ENCODE measurements at places on chromosomes 1 and 21.

- no peak for DNase-seq
Observed at GRCh38 chr1:94552071-94552586, 10.6 kb upstream of the F3 start.

DNA sequence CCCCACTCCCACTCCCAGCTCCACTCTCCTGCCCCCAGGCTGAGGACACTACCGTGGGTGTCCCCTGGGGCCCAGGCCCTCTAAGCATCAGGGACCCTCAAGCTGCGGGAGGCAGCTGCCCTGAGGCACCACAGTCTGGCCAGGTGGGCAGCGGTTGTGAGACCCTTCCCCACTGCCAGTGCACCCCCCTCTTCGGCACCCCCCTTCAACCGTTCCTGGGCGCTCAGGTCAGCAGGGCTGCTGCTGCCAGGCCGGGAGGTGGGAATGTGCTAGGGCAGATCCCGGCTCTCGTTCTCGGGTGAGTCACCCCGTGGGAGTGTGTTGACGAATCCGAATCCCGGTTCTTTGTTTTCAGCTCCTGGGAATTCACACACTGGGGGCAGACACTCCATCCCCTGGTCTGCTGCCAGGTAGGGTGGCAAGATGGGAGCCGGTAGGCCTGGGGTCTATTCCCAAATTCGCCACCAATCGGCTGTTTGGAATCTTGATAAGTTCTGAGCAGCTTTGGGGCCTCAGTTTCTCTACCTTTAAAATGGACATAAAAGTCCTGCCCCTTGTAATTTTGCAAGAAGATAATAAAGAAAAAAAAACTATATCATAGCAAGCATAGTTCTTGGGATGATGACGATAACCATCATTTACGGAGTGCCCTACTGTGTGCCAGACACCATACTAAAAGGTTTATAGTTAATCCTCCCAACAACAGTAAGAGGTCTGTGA lies 28.5 kb upstream of the CASZ1 start:
- DNase-seq: no peak

GRCh38 chr1:34984435-34984792 lies 733 bp downstream of the TMEM35B start:
- DNase-seq: no peak

- no peak for DNase-seq
Observed at GRCh38 chr1:150262388-150263320, 5.1 kb downstream of the CA14 start.

DNA sequence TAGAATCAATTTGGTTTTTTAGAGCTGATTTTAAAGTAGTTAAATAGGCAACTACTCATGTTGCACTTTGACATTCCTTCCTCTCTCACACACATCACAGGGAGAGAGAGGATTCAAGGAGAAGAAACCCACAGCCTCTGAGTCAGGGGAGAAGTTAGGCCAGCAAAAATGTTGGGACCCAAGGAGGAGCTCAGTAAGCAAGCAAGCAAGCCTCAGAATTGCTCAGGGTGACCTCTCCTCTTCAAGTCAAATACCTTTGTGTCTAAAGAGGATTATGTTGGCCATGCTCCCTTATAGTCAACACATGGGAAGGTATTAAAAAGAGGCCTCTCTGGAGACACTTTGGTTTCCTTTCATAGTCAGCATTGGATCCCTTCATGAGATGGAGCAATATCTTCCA lies 80.5 kb upstream of the WARS2 start:
- no peak for DNase-seq

- DNase-seq: no peak
Observed at GRCh38 chr1:35097224-35097623, 18.0 kb downstream of the ZMYM1 start.

DNA sequence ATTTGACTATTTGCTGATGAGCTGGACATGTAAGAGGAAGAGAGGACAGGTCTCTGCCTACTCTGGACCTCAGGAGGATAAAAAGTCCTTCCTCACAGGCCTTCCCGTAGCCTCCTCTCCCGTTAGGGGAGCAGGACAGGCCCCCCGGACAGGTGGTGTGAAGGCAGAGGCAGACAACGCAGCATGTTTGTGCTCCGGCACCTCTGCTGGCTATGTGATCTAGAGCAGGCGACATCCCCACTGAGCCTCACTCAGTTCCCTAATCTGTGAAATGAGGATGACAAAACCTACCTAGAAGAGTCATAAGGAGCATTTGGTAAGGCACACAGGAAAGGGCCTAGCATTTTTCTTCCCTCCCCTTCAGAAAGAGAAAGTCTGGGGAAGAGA lies 34.8 kb downstream of the KIAA1614 start:
- DNase-seq: no peak

- DNase-seq: no peak
Observed at GRCh38 chr1:5502311-5503194, 489.7 kb downstream of the NPHP4 start.

DNA sequence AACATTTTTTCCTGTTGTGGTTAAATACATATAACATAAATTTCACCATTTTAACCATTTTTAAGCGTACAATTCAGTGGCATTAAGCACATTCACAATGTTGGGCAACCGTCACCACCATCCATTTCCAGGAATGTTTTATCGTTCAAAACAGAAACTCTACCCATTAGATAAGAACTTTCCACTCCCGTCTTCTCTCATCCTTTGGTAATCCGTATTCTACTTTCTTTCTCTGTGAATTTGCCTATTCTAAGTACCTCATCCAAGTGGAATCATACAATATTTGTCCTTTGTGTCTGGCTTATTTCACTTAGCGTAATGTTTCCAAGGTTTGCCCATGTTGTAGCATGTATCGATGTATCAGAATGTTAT lies 336.0 kb downstream of the RRAGC start:
- DNase-seq: no peak

DNA sequence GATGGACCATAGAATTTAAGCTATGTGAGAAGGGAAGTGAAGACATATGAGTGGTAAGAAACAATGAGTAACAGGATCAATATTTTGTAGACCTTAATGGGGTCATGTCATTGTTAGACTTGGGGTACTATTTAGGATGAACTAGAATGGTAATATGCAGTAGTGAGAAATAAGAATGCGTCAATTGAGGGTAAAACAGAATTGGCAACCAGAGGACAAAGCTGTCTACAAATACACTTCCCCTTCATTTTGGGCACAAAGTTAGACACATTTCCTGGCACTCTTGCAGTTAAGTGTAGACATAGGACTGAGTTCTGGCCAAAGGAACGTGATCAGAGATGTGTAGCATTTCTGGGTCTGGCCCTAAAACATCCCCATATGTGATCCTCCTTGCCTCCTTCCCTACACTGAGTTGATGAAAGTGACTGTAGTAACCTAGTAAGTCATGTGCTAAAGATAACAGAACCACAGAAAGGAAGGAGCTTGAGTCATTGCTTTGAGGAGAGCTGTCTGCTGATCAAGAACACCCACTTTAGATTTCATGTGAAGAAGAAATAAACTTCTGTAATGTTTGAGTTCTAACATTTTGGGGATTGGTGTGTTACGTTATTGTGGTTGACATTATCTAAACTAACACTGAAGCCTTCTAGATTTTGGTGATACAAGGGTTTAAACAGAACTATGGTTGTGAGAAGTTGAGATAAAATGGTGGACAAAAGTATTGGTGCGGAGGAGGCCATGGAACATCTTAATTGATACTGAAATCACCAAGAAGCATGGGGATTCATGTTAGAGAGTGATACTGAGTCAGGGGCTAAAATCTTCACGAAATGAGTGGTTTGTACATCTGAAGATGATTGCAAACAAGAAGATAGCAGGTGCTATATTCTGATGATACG lies 41.7 kb downstream of the CD55 start:
- no peak for DNase-seq

- DNase-seq: no peak
Observed at GRCh38 chr1:115436596-115436995, 98.5 kb upstream of the NGF start.

DNA sequence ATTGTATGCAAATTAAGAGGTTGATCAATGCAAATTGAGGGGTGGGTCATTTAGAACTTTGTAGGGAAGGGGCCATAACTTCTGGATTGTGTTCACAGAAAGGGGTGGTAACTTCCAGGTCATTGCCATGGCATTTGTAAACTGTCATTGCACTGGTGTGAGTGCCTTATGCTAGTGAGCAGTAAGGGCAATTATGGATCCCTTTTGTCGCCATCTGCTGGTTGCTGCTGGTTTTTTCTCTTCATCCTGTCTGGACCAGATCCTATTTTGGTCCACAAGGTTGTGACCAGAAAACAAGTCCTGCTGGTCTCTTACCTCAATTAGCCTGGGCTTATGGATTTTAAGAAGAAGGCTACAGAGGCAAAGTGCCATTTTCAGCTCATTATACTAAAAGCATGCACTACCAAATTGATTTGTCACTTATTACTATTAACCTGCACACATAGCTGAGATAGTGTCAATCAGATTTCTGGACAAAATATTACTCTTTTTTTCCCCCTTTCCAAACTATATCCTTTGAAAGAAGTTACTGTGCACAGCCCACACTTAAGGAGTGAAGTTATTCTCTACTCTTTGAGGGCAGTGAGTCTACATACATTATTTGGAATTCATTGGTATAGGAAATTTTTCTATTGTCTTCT lies 196.2 kb downstream of the ZC3H11B start:
- peak; percentile 66 for DNase-seq

DNA sequence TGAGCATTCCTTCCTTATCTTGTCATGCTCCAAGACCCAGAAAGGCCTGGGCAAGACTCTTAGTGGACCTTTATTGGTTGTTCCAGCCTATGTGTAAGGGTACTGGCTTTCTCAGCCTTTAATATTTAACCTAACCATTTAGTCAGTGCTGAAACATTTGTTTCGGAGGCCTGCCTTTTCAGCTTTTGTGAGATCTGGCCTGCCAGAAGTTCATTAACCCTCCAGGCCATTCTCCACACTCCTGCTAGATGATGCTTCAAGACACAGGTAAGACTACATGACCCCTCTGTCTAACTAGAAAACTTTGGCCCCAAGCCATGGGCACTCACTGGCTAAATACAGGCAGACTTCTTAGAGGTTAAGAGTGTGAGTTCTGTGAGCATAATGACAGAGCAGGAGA lies 138.4 kb upstream of the ZP4 start:
- no peak for DNase-seq

- DNase-seq: no peak
Observed at GRCh38 chr21:33975548-33976081, 60.0 kb upstream of the ATP5PO start.

GRCh38 chr1:153362187-153362775 lies 4.6 kb downstream of the S100A9 start:
- no peak for DNase-seq

DNA sequence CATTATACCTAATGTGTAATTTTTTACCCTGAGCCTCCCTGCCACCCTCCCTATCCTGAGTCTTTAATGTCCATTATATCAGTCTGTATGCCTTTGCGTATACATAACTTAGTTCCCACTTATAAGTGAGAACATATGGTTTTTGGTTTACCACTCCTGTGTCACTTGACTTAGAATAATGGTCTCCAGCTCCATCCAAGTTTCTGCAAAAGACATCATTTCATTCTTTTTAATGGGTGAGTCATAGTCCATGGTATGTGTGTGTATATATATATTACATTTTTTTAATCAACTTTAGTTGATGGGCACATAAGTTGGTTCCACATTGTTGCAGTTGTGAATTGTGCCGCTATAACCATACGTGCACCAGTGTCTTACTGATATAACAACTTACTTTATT lies 477.1 kb upstream of the NEGR1 start:
- DNase-seq: no peak

DNA sequence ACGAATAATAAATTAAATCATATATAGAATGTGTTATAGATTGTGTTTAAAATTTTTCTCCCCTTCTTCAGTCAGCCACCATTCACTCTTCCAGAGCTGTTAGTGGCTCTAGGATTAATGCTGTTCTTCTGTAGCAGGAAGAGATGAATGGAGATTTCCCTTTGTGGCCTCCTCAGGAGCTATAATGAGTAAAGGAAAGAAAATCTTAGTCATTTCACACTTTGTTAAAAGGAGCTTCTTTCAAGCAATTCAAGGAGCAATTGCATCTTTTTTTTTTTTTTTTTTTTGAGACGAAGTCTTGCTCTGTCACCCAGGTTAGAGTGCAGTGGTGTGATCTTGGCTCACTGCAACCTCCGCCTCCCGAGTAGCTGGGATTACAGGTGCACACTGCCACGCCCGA lies 23.7 kb upstream of the TMCO2 start:
- no peak for DNase-seq

Data from nephron progenitor cell (in vitro differentiated cells).